ENCODE measurements at places on chromosomes 5 and 9.

- DNase-seq: peak; percentile 47
These were observed 1.1 kb upstream of the ANXA2R start for GRCh38 chr5:43041110-43041668.

DNA sequence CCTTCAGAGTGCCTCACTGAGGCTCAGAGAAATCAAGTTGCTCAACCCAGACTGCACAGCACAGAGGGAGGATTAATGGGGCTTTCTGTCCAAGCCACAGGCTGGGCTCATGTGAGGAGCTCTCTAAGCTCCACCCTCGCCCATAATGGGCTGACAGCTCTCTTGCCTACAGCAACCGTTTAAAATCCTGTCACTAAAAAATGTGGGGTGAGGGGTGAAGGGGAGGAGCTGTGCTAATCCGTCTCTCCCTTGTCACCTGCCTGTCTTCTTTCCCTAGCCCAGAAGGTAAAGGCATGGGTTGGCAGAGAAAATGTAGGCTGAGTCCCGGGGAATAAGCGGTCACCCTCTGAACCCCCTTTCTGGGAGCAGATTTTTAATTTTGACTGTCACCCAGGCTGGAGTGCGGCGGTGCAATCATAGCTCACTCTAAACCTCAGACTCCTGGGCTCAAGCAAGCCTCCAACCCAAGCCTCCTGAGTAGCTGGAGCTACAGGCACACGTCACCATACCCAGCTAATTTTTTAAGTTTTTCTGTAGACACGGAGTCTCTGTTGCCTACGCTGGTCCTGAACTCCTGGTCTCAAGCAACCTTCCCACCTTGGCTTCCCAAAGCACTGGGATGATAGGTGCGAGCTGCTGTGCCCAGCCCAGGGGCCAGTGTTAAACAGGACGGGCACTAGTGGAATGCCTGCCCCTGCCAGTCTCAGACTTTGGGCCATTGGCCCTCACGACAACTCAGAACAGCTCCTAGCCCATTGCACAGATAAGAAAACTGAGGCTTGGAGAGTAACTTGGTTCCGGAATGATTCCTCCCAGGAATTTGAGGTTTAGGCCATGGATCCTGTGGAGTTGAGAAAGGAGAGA is 89.5 kb downstream of the LMX1B start:
- DNase-seq: no peak

GRCh38 chr5:39055768-39056398 is 18.3 kb downstream of the RICTOR start:
- DNase-seq: no peak

DNA sequence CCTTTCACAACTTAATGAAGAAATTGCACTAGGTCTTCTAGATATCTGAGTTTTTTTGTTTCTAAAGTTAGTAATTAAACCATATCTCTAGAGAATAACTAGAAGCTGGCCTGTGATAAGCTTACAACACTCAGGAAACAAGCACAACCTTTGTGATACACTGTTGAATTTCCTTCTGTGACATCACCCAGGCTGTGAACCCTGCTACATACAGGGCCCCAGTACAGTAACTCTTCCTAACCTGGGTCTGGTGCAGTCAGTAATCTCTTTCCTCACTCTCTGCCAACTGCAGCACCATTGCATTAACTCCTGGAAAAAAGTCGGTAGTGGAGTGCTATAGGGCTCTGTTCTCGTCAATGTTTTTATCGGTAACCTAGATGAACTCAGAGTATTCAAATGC is 10.6 kb upstream of the IGFBPL1 start:
- DNase-seq: no peak

Data from liver (tissue), 10 donors.